Muscle of leg (tissue), 16 donors: ENCODE measurements at places on chromosomes 16 and 17. TPM values are rescaled to one million over a fixed set of nuclear protein-coding genes. Genes with fewer than 3 reads are reported as not detected.

The CMTM2 gene
- total RNA-seq: 0.35 TPM

The TMED6 gene
- total RNA-seq: 0.22 TPM

The ZNF771 gene
- 6.9 TPM for total RNA-seq

The SYT17 gene
- 3.1 TPM for total RNA-seq

The TSPAN10 gene
- total RNA-seq: 0.53 TPM

The ZSWIM7 gene
- 29.0 TPM for total RNA-seq

The NOS2 gene
- total RNA-seq: 1.5 TPM

The SLC12A3 gene
- total RNA-seq: 0.04 TPM

The RECQL5 gene
- total RNA-seq: 14.5 TPM

- peaks cover 4% of the 10 kb centered on the region for H3K4me1 ChIP-seq
- H3K27me3 ChIP-seq: no peaks in the 10 kb centered on the region
- no peak for DNase-seq
- H3K36me3 ChIP-seq: no peaks in the 10 kb centered on the region
- no peak overlapping the region for H3K4me3 ChIP-seq
Observed at GRCh38 chr16:76579277-76579922, 302.2 kb downstream of the CNTNAP4 start.

GRCh38 chr17:333626-334396 lies 18.8 kb downstream of the RPH3AL start:
- H3K4me3 ChIP-seq: no peak overlapping the region
- peaks cover 3% of the 10 kb centered on the region for H3K36me3 ChIP-seq

DNA sequence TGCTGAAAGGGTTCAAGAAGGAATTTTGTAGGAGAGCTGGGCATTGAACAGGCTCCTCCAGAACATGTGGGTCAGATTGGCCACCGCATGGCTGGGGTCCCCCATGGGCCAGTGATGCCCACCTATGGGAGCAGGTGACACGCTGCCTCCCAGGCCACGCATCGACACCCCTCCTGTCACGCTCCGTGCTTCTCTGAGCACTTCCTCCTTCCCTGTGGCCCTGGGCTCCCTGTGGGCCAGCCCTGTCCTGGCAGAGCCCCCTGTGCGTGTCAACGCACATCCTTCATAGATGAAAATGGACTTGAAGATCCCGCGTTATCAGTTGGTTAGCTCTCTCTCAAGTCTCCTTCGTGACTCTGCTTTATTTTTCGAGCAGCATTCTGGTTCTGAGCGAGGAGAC lies 160.3 kb downstream of the RPTOR start:
- peaks cover 20% of the 10 kb centered on the region for H3K36me3 ChIP-seq
- H3K4me3 ChIP-seq: no peak overlapping the region
- H3K27me3 ChIP-seq: no peaks in the 10 kb centered on the region
- no peak overlapping the region for H3K27ac ChIP-seq
- no peaks in the 10 kb centered on the region for H3K4me1 ChIP-seq

DNA sequence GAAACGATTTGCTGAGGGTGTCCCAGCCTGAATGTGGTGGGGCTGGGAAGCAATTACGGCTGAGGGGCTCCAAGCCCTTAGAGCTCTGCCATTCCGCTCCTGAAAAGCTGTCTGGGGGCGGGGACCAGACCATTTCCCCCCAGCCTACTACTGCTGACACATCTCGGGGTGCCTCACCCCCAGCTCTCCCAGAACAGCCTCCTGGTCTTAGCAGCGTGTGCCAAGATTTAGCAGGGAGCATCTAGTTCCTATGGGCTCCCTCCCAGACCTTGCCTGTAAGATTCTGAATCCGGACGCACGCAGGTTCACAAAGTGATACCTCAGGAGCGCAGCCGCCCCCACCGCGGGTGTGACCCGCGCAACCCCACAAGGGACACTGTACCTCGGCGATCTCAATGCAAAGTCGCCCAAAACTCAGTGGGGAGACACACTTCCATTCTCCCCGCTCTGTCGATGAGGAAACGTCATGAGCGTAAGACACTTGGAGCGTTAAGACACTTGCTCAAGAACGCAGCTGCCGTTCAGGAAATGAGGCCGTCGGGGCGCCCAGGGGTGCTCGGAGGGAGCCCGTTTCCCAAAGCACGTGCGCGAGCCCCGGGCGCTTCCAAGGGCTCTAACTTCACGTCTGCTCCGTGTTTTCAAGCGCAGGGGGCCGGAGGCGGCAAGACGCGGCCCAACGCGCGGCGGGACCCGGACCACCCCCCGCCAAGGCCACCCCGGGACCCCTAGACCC lies 629 bp downstream of the GEMIN4 start:
- DNase-seq: peak; percentile 61
- H3K4me1 ChIP-seq: peaks cover 21% of the 10 kb centered on the region

DNA sequence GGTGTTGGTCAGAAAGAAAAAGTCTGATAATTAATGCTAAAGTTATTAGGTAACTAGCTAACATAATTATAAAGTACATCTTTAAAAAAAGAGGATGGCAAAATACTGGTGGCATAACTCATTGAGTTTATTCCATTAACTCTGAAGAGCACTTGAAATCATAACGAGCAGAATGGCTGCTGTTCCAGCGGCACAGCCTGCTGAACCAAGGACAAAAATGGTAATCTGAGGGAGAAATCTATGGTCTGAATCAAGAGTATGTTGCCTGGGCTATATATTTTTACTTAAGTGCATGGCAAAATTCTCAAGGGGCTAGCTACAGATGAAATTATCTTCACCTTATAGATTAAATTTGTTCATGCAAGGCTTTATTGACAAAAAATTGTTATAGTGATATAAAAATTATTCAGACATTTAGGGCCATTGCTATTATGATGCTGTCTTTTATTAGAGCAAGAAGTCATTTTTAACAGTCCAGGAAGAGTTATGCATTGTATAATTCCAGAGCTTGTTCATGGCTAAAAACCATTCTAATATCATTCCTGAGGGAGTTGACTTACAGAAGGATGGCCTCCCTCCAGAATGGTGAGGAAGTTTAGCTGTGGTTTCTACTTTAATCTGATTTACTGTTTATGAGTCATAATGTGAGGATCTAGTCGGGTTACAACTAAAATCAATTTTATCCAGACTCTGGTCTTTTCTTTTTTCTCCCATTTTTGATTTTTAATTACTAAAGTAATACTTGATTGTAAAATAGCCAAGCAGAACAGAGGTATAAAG lies 41.4 kb upstream of the ANKFN1 start:
- no peak overlapping the region for H3K27ac ChIP-seq
- peak; percentile 77 for DNase-seq
- H3K4me3 ChIP-seq: no peak overlapping the region
- no peaks in the 10 kb centered on the region for H3K4me1 ChIP-seq

GRCh38 chr17:35784895-35785294 lies 10.5 kb downstream of the MMP28 start:
- H3K36me3 ChIP-seq: no peaks in the 10 kb centered on the region
- peaks cover 2% of the 10 kb centered on the region for H3K27me3 ChIP-seq

GRCh38 chr17:7651665-7652387 lies 1.1 kb downstream of the ATP1B2 start:
- peaks cover 14% of the 10 kb centered on the region for H3K36me3 ChIP-seq
- DNase-seq: peak; percentile 84
- peaks cover 20% of the 10 kb centered on the region for H3K4me1 ChIP-seq
- peaks cover 23% of the 10 kb centered on the region for H3K27me3 ChIP-seq
- H3K4me3 ChIP-seq: peak overlapping the region; percentile 72

GRCh38 chr17:12736526-12736925 lies 52.8 kb upstream of the ARHGAP44 start:
- no peak for DNase-seq
- no peak overlapping the region for H3K4me3 ChIP-seq
- H3K27ac ChIP-seq: no peak overlapping the region
- H3K36me3 ChIP-seq: no peaks in the 10 kb centered on the region
- H3K4me1 ChIP-seq: peaks cover 7% of the 10 kb centered on the region

- no peak overlapping the region for H3K27ac ChIP-seq
- DNase-seq: peak; percentile 40
- H3K27me3 ChIP-seq: peaks cover 6% of the 10 kb centered on the region
- H3K4me1 ChIP-seq: peaks cover 61% of the 10 kb centered on the region
- peak overlapping the region; percentile 50 for H3K4me3 ChIP-seq
Observed at GRCh38 chr16:2027024-2028010, 615 bp downstream of the NHERF2 start.

GRCh38 chr17:67942810-67943209 lies 53.5 kb downstream of the C17orf58 start:
- H3K27me3 ChIP-seq: no peaks in the 10 kb centered on the region
- H3K27ac ChIP-seq: no peak overlapping the region
- H3K4me3 ChIP-seq: no peak overlapping the region
- no peaks in the 10 kb centered on the region for H3K4me1 ChIP-seq
- no peak for DNase-seq

DNA sequence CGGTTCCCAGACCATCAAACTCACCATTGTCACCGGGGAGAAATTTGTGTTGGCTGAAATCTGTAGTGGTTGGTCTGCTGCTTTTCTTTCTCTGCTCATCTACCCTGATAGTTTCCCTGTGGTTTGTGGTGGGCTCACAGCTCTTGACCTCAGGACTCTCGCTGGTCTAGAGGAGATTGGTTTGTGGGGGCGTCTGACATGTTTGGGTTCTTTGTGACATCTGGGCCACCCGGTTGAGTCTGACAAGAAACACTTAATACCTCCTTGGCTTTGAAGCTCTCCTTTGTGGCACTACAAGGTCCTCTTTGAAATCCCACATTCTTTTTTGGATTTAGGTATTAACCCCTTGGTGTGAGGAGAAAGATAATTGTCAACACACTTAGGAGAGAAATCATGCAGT lies 662.0 kb downstream of the WWOX start:
- H3K27ac ChIP-seq: no peak overlapping the region
- peaks cover 11% of the 10 kb centered on the region for H3K4me1 ChIP-seq
- DNase-seq: no peak

- no peak overlapping the region for H3K4me3 ChIP-seq
- no peaks in the 10 kb centered on the region for H3K36me3 ChIP-seq
- peaks cover 10% of the 10 kb centered on the region for H3K4me1 ChIP-seq
- no peak for DNase-seq
Observed at GRCh38 chr16:67811899-67812298, 5.2 kb downstream of the TSNAXIP1 start.

DNA sequence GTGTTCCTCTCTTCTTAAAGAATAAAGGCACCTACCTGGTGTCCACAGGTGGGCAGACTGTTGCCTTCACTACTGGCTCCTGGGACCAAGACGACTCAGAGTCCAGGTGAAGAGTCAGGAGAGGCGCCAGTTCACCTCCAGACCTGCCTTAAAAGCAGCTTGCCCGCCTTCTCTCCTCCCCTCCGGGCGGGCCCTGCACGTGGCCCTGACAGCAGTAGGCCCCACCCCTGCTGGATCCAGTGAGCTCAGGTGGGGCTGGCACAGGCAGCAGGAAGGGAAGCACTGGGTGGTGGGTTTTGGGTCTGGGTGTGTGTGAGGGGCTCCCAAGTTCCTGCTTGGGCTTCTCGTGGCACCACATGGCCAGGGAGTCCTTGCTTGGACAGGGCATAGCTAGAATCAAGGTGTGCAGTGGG lies at the start of gene TNS4:
Gene TNS4, minus strand, starts transcription at position 125 of the 413 bp plus-strand sequence. CDS start 5,198 bp downstream, outside the sequence.
- peaks cover 3% of the 10 kb centered on the region for H3K27me3 ChIP-seq
- H3K4me1 ChIP-seq: peaks cover 16% of the 10 kb centered on the region
- DNase-seq: no peak
- no peak within 1 kb of the TSS for H3K4me3 ChIP-seq
- no peak within 1 kb of the TSS for H3K27ac ChIP-seq

DNA sequence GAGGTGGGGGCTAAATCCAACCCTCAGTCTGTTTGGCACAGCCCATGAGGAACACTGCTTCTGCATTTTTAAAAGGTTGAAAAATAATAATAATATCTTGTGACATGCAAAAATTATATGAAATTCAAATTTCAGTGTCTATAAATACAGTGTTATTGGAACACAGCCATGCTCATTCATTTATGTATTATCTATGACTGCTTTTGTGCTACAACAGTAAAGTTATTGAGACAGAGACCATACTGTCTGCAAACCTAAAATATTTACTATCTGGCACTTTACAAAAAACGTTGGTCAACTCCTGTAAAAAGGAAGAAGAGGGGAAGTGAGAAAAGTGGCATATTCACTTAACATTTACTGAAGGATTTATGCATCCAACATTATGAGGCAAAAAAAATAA lies 3.1 kb downstream of the ABCA5 start:
- no peaks in the 10 kb centered on the region for H3K36me3 ChIP-seq
- H3K27ac ChIP-seq: no peak overlapping the region
- H3K27me3 ChIP-seq: no peaks in the 10 kb centered on the region
- DNase-seq: no peak
- peaks cover 11% of the 10 kb centered on the region for H3K4me1 ChIP-seq

GRCh38 chr16:56848955-56849689 lies 15.9 kb upstream of the SLC12A3 start:
- H3K36me3 ChIP-seq: peaks cover 16% of the 10 kb centered on the region
- no peaks in the 10 kb centered on the region for H3K27me3 ChIP-seq
- H3K27ac ChIP-seq: no peak overlapping the region
- peak; percentile 35 for DNase-seq

DNA sequence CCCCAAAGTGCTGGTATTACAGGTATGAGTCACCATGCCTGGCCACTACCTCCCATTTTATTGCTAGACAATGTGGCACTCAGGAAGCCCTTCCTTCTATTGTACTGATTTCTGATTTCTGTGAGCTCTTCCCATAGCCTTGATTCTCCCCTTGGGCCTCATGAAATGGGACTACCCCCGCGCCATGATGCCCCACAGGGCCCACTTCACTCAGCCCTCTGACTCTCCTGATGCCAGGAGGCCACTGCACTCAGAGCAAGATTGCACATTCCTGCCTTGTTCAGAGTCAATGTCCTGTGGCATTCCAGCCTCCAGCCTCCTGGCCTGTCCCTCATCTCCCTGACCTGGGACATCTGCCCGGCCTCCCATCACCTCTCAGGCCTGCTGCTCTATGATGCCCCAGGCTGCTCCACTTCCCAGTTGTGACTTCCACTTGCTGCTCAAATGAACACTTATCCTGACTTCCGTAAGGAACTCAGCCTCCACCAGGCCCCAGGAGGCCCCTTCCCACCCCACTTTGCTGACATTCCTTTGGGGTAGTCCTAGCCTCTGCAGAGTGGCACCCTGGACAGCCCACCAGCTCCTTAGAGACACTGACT lies 66.6 kb upstream of the KSR1 start:
- DNase-seq: no peak
- no peaks in the 10 kb centered on the region for H3K36me3 ChIP-seq
- no peak overlapping the region for H3K4me3 ChIP-seq
- no peak overlapping the region for H3K27ac ChIP-seq

DNA sequence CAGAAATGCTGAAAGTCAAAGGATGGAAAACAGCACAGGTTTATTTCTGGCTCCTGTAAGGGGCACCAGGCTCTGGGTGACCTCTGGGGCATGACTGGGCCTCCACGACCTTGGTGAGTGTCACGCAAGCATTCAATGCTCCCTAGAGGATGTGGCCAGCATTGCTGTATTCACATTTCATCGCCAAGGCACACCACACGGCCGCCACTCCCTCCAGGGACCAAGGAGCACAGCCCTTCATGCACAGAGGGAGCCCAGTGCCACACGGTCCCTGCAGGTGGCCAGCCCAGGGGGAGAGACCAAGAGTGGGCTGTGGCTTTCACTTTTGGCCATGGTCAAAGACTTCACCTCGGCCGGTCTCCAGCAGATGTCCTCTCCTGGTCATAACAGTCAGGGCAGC lies 137.4 kb upstream of the TNRC6C start:
- DNase-seq: no peak
- no peak overlapping the region for H3K27ac ChIP-seq
- peaks cover 9% of the 10 kb centered on the region for H3K27me3 ChIP-seq
- H3K4me3 ChIP-seq: no peak overlapping the region
- peaks cover 10% of the 10 kb centered on the region for H3K4me1 ChIP-seq
